NCI-H2081 (cell line): ENCODE measurements at places on chromosomes 6 and 20.

- no peak for DNase-seq
Observed at GRCh38 chr20:48025051-48025515, 239.8 kb upstream of the SULF2 start.

- no peak for DNase-seq
Observed at GRCh38 chr6:56282391-56282790, 35.0 kb upstream of the COL21A1 start.

- no peak for DNase-seq
Observed at GRCh38 chr6:2542858-2543218, 207.9 kb downstream of the MYLK4 start.

DNA sequence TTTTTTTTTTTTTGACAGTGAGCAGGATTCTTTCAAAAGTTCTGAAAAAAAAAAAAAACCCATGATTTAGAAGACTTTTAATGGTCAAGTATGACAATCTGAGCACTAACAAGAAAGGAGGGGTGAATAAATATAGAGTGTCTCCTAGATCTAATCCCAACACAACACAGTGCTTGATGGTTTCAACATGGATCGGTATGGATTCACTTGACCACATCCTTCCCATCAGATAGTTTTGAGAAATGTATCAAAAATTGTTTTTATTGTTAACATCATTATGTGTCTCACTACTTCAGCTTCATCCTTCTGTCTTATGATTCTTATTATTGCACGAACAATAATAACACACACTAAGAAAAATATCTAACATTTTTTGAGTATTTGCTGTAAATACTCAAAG is 21.0 kb downstream of the KIF13A start:
- no peak for DNase-seq

DNA sequence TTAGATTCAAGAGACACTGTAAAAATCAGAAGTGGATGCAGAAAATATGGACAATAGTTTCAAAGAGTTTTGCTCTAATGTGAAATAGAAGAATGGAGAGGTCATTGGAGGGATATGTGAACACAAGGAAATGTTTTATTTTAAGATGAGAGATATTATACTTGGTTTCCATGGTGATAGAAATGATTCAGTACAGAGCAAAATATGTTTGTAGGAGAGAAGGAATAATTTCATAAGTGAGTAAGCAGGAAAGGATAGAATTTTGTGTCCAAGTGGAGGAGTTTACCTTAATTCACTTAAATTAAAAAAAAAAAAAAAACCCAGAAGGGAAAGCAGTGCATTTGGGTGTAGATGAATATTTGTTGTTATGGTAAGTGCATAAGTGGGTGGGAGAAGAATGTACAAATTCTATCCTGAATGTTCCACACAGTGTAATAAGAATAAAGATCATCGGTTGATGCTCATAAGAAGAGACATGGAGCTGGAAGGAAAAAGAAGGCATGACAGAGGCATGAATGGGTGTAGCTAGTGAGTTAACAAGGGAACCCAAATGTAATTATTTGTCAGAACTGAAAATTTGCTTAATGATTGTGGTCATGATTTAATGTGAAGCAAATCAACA is 688.9 kb upstream of the GJE1 start:
- DNase-seq = no peak
